Cardiac septum (tissue), 1 donor: ENCODE measurements at places on chromosomes 3 and 15.

DNA sequence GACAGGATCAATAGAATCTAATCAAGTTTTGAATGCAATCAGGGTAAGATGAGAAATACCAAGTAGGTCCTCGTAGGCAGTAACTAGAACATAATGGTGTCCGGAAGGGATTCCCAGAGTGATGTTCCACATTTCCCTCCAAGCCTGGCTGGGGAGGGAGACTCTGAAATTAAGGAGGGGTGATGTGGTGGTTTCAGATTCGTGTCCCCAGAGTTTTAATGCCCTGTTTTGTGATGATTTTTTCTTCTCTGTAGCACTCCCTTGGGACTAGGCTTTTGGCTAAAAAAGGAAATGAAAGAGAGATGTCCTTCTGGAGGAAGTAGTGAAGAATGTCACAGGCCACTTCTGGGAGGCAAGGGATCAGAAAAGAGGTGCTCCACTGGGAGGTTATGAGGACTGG lies 108.3 kb upstream of the CACNA2D3 start:
- no peak for DNase-seq

- DNase-seq, result no peak
Measured at GRCh38 chr15:95995375-95996168, 334.9 kb upstream of the NR2F2 start.

GRCh38 chr3:59257506-59257905 lies 207.7 kb upstream of the CFAP20DC start:
- no peak for DNase-seq

- no peak for DNase-seq
Measured at GRCh38 chr3:9826815-9827573, 16.8 kb downstream of the RPUSD3 start.

GRCh38 chr15:101368861-101369642 lies 74.0 kb upstream of the SNRPA1 start:
- DNase-seq, result peak; percentile 76

DNA sequence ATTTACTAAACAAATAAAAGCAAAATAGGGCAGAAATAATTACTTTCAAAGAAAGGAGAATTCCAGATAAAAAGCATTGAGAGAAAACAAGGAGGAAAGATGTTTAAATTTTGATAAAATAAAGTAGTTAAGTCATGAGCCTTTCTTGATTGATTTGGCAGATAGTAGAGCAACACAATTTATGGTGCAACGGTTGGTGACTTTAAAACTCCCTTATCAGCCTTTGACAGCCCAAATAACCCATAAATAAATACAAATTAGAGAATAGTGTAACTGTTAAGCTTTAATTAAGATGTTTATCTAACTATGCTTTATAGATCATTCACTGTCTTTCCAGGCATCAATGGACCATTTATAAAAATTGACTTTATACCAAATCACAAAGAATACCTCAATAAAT lies 54.0 kb upstream of the EIF1B start:
- DNase-seq, result no peak

GRCh38 chr3:178056868-178057267 lies 479.4 kb upstream of the KCNMB2 start:
- DNase-seq, result no peak

GRCh38 chr15:91445695-91446228 lies 345.7 kb downstream of the SV2B start:
- DNase-seq, result no peak

GRCh38 chr3:8523041-8523440 lies 21.4 kb downstream of the LMCD1 start:
- no peak for DNase-seq

DNA sequence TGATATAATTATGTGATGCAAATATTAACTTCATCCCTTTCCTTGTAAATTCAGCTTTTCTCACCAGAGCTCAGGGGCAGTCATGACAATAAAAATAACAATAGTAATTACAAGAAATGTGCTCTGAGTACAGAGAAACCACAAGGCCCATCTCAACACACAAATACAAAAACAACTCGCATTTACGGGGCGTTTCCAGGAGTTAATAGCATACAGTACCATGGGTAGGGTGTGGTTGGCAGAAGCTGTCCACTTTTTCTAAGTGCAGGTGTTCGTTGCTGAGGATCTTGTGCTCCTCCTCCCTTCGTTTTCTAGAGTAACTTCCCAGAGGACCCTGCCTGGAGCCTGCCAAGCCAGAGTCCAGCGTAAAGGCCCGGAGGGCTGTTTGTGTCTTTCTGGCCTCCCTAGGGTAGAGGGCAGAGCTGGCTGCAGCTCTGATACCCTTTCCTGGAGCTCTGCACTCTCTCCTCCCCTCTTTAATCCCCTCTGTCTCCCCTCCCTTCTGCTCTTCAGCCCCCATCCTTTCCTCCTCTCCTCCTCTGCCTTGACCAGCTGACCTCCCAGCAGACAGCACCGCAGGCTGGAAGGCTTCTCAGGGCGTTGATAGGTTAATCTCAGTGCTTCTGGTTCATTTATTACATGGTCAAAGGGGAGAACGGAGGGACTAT lies 11.4 kb downstream of the SEMA3G start:
- DNase-seq, result peak; percentile 57

DNA sequence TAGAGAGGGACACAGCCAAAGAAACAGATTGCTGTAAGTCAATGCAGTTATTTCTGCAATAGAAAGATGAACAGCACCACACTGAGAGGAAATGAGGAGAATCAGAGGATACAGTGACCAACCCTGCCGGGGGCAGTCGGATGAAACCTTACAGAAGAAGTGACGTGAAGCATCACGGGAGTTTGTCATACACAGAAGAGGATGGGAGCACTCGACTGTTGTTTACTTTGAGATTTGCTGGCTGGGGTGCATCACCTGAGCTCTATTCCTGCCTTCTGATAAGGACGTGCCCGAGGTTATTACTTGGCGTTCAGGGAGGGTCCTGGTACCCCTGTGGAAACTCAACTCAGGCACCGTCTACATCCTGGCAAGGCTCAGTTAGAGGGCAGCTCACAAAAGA lies 45.4 kb downstream of the MAGEF1 start:
- DNase-seq, result no peak

GRCh38 chr3:123150449-123151215 lies 51.1 kb upstream of the SEC22A start:
- DNase-seq, result no peak

DNA sequence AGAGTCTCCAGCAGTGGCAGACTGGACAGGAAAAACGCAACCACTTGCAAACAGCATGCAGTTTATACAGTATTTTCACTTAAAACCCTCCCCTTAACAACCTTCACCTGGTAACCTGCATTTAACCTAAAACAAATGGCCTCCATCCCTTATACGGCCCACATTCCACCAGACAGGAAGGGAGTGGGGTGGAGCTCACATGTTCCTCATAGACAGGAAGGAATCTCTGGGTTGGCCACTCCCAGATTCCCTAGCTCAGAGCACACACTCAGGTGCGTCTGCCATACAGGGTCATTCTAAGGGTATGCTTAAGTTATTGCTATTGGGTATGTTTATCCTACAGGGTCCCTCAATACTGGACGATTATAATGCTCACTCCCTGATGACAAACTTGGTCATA lies 16.8 kb upstream of the ABHD2 start:
- DNase-seq, result no peak

DNA sequence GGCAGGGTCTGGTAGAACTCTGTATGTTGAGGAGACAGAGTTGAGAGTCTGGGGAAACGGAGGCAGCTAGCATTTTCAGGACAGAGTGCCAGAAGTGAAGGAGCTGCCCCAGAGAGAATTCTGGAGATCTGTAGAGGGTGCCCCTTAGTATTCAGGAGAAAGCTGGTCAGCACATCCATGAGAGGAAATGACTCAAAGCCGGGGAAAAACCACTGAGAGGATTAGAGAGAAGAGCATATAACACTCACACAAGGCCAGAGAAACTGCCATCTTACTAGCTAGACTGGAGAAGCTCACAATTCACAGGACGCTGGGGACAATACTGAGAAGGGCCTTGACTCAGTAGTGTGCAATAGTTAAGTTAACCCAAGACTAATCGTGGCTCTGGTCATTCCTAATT lies 75.7 kb upstream of the DPPA4 start:
- DNase-seq, result no peak

GRCh38 chr3:137079571-137079970 lies 121.8 kb downstream of the IL20RB start:
- DNase-seq, result no peak

GRCh38 chr15:40286061-40286532 lies 3.2 kb upstream of the ANKRD63 start:
- no peak for DNase-seq

DNA sequence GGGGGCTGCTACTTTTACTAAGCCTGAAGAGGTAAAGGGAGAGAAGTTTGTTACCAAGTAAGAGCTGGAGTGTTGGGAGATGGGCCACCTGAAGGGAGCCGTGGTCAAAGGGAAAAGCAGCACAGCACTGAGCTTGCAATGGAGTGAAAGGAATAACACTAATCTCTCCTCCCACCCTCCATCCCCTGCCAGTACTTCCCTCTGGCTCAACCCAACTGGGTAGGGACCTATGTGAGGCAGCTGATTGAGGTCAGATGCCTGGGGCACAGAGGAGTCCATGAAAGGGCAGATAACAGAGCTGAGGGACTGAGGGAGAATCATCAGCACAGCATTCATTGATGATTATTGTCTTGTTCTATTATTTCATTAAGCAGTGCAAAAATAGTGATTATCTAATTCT lies 212.4 kb upstream of the TBC1D5 start:
- DNase-seq, result no peak

- no peak for DNase-seq
Measured at GRCh38 chr3:2283818-2284217, 185.2 kb downstream of the CNTN4 start.

- peak; percentile 78 for DNase-seq
Measured at GRCh38 chr3:14144423-14145075, 19.7 kb downstream of the TMEM43 start.

GRCh38 chr3:64049136-64049535 lies 25.8 kb upstream of the PSMD6 start:
- no peak for DNase-seq

- DNase-seq, result no peak
Measured at GRCh38 chr15:84736375-84736774, 12.0 kb upstream of the ZNF592 start.

- DNase-seq, result no peak
Measured at GRCh38 chr3:149274220-149274619, 52.6 kb upstream of the CP start.

DNA sequence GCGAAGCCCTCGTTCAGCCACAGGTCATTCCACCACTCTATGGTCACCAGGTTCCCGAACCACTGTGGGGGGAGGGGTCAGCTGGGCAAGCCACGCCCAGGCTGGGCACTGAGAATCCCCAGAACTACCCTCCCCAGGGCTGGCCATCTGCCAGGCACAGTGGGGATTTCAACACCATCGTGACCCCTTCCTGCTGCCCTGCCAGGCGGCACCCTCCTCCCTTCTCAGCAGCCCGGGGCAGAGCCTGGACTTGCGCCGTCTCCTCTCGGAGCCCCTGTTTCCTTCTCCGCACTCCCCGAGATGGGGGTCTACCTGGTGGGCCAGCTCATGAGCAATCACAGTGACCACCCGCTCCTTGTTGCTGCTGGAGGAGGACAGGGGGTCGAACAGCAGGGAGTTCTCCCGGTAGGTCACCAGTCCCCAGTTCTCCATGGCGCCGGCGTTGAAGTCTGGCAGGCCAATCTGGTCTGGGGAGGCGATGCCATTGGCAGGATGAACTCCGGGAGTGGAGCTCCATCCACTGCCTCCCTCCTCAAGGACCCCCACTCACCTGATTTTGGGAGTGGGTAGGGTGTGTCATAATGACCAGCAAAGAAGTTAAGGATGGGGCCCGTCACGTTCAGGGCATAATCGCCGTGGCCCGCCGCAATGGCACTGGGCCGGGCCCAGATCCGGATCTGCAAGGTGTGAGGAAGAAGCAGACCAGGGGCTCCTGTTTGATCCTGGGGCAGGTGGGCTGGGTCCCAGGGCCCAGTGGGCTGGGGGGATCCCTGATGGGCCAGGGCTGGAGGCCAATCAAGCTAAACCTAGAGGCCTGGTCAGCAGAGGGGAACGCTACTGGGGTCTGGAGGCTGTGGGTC lies 10.5 kb downstream of the ANPEP start:
- DNase-seq, result peak; percentile 78

- DNase-seq, result no peak
Measured at GRCh38 chr15:62444104-62445022, 279.3 kb upstream of the C2CD4B start.

DNA sequence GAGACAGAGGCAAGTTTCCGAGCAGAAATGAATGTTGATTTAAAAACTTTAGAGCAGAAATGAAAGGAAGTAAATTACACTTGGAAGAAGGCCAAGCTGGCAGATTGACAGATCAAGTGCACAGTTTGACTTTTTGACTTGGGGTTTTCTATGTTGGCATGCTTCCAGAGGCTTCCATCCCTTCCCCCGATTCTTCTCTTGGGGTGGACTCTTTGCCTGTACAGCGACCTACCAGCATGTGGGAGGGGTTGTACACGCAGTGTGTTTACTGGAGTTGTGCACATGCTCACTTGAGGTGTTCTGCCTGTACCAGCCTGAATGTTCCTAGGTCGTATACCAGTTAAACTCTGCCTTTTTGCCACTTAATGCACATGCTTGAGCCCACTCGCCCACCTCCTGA lies 701.5 kb upstream of the GBE1 start:
- no peak for DNase-seq

GRCh38 chr3:184132945-184133344 lies 2.2 kb upstream of the EIF2B5 start:
- no peak for DNase-seq

DNA sequence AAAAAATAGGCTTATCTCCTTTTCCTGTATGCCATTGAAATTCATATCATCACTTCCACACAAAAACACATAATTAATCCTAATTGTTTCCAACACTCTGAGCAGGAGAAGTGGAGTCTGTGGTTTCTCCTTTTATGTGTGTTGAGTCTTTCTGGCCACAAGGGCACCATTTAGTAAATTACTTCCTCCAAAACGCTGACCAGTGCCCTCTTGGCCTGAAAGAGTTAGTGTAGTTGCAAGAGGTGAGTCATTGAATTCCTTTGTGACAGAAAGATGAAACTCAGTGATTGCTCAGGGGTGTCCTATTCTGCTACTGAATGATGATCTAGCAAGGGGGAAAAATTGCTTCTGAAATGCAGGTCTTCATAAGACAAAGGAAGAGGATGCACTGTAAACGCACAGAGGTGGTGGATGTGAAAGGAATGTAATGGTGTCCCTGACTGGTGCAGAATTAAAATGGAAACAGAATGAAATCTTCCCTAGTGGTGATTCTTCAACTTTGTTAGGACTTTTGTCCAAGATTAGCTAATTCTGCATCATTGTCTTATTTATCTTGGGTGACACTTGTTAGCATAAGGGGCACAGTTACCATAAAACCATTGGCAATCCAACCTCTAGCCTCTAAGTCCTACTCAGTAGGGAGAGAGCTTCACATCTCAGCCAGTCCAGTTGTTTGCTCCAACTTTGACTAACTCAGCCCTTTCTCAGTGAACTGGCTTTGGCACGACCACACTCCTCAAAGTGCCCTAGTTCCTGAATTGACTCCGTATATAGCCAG lies 208.4 kb upstream of the NANOGP8 start:
- no peak for DNase-seq

- no peak for DNase-seq
Measured at GRCh38 chr15:99978426-99978825, 245.2 kb upstream of the LYSMD4 start.
